Gastroesophageal sphincter (tissue), 4 donors: ENCODE measurements at places on chromosomes 3 and 15.

GRCh38 chr3:127715532-127715931 is 42.8 kb downstream of the ABTB1 start:
- ATAC-seq, result no peak

DNA sequence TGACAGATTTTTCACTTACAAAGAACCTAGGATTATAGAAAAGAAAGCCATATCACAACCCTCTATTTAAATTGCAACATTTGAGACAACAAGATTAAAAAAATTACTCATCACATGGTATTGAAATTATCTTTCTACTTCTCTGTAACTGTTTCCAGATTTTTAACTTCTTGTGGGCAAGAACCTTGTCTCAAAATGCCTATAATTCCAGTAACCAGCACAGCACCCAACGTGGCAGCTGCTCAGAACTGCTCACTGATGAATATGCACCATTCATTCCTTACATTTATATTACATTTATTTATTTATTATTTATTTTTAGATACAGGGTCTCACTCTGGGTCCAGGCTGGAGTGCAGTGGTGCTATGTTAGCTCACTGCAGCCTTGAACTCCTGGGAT is 216.1 kb downstream of the THRB start:
- no peak for ATAC-seq

DNA sequence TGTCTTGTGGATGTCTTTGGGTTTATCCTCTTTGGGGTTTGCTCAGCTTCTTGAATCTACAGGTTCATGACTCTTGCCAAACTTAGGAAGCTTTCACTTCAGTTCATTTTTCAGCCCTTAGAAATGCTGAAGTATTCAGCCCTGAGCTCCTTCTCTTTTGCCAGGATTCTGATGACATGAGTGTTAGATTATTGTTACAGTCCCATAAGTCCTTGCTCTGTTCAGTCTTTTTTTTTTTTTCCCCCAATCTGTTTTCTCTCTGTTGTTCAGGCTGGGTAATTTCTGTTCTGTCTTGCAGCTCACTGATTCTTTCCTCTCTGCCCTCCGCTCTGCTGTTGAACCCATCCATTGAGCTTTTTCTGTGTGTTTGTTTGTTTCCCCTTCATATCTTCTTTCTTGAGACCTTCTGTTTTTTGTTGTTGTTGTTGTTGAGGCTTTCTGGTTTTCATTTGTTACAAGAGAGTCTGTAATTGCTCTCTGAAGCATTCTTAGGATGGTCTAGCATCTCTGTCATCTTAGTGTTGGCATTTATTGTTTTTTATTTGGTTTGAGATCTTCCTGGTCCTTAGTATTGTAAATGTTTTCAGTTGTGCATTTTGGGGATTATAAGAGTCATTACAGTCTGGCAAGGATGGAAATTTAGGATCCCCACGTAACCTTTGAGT is 18.4 kb downstream of the LRCH3 start:
- peak; percentile 63 for ATAC-seq

GRCh38 chr15:29825227-29825626 is 3.0 kb upstream of the TJP1 start:
- ATAC-seq, result no peak

GRCh38 chr3:74410276-74410941 is 204.1 kb downstream of the CNTN3 start:
- no peak for ATAC-seq

GRCh38 chr15:47374222-47374621 is 343.1 kb upstream of the SEMA6D start:
- no peak for ATAC-seq

DNA sequence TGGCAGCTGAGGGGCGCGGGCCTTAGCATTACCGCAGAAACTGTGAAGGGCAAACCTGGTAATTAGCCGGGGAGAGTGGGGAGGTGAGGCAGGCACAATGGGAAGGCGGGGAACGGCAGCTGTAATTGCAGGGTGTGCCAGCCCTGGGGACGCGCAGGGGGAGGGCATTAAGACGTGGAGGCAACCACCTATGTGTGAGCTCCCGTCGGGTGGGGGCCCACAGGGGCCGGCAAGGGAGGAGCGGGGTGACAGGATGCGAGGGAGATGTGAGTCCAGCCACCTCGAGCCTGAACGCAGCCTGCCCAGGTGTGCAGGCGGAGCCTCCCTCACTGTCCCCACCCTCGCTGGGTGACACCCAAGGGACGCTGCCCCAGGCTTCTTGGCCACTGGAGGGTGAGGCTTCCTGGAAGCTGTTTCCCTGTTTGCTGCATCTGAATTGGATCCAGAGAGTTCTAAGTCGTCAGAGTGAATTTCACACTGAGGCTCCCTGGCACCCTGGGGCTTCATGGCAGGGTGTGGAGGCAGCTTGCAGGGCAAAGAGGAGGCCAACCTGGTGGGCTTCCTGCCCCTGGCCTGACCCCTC is 130.6 kb upstream of the MEF2A start:
- no peak for ATAC-seq

GRCh38 chr3:178084938-178085816 is 451.1 kb upstream of the KCNMB2 start:
- ATAC-seq, result peak; percentile 86

- ATAC-seq, result no peak
Observed at GRCh38 chr3:56187051-56187450, 281.2 kb downstream of the ERC2 start.

DNA sequence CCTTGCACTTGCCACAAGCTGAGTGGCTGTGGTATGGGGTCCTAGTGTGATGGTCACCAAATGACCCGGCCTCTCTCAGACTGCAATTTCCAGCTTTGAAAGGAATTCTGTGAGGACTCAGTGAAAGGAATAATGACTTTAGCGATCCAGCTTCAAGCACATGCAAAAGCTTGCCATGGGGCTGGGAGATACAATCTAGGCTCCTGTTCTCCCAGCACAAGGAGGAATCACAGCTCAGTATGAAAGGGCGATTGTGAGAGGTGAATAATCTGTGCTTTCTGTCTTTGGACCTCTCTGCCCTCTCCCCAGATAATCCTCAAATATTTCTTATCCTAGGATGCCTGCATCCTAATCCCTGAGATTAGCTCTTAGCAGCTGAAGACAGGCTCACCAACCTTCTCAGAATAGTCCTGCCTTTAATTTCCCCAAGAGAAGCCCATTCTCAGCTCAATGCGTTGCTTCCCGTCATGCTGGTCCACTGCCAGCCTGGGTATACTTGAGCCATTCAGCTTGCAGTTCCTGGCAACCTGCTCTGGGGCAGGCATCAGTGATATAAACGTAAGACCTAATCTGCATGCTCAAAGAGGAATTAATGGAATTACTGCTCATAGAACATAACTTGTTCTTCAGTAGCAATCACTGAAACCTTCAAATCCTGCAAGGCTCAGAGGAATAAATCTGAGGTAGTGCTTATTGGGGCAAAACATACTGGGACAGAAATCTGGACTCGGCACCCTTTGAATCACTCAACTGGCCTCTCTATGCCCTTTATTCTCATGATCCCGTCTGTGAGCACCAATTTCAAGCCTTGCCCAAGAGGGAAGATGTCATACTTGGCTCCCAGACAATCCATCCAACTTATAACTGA is 15.1 kb downstream of the TLNRD1 start:
- peak; percentile 59 for ATAC-seq

GRCh38 chr3:62622553-62623174 is 249.3 kb upstream of the FEZF2 start:
- no peak for ATAC-seq

DNA sequence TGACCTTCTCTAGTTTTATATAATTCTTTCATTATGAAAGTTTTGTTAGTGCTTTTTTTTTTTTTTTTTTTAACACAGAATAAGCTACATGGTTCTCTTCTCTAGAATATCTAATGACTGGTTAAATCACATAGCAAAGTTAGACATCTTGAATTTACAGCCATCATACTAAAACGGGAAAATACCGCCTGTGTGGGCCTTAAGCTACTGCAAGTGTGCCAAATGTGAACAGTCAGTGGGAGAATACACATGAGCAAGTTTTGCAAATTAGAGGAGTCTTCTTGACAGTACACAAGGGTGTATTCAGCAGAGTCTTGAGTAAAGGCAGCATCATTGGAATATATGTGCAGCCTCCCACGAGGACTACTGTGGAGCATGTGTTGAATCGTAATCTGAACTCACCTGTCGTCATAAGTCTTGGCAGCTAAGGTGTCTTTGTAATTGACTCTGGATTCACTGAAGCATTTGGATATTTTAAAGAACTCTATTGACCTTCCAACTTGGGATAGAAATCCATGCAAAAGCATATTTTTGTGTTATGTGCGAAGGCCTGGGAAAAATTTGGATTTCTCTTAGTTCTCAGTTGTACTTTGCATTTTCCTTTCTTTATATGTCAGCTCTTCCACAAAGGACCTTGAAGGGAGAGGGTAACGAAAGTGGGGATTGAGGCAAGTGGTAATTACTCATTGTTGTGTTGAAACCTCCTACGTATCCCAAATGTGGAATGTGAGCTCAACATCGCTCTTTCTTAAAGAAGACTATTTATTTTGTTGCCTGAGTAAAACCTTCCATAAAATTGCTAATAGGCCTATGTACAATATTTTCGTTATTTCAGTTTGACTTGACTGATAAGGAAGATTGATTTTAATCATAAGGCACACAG is 117.4 kb downstream of the ATG7 start:
- ATAC-seq, result no peak

DNA sequence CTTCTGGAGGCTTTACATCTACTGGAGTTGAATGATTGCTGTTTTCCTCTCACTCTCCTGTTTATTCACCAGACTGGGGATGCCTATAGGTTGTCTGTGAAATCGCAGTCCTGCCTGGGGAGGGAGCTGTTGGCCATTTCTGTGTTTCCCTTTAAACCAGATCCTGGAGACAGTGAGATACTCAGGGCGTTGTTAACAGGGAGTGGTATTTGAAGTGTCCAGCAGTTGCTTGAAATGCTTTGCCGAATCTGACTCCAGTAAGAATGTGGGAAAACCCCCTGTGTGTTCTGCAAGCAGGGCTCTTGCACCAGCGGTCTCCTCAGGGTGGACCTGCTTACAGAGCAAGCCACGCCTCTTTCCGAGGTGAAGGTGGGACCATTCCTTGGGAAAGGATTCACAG is 4.3 kb upstream of the LRRK1 start:
- no peak for ATAC-seq

- ATAC-seq, result no peak
Observed at GRCh38 chr15:73724212-73724611, 28.9 kb downstream of the INSYN1 start.

DNA sequence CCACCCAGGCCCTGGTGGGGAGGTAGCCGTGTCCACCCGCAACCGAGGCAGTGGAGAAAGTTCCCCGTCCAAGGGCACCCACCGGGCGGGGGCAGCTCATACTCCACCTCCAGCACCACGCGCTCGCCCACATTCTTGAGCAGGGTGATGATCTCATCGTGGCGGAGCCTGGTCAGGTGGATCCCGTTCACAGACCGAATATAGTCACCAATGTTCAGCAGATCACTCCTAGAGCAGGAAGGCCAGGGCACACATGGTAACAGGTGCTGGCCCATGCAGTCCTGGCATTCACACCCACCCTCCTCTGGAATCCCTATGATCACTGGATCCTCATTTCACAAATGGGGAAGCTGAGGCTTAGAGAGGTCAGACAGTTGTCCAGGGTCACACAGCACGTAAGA is 15.8 kb downstream of the GRIP2 start:
- ATAC-seq, result no peak

- ATAC-seq, result no peak
Observed at GRCh38 chr3:60792249-60792852, 458.9 kb downstream of the FHIT start.

GRCh38 chr3:171898192-171898591 is 55.0 kb downstream of the TMEM212 start:
- ATAC-seq, result no peak

- no peak for ATAC-seq
Observed at GRCh38 chr3:87398168-87398801, 121.9 kb upstream of the POU1F1 start.

DNA sequence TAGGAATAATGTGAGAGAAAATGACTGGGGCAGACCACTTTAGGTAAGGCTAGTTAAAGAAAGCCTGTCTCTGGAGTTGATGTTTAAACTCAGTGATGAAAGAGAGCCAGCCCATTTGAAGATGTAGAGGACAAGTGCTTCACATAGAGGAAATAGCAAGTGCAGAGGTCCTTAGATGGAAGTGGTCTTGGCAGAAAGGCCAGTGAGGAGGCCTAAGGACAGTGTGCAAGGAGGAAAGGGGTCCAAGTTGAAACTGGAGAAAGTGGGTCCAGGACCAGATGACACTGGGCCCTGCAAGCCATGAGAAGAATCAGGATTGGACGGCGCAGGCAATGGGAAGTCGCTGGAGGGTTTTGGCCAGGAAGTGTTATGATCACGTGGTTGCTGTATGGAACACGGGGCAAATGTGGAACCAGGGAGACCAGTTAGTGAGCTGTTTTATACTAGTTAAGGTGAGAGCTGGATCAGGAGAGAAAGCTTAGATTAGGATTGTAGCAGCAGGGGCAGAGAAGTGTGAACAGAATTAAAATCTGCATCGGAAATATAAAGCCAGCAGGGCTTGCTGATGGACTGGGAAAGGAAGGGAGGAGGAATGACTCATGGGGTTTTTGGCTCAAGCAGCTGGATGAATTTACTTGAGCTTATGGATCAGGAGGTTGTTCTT is 48.0 kb upstream of the SCAANT1 start:
- ATAC-seq, result peak; percentile 58
